BJ (cell line): ENCODE measurements at places on chromosomes 2 and 18.

DNA sequence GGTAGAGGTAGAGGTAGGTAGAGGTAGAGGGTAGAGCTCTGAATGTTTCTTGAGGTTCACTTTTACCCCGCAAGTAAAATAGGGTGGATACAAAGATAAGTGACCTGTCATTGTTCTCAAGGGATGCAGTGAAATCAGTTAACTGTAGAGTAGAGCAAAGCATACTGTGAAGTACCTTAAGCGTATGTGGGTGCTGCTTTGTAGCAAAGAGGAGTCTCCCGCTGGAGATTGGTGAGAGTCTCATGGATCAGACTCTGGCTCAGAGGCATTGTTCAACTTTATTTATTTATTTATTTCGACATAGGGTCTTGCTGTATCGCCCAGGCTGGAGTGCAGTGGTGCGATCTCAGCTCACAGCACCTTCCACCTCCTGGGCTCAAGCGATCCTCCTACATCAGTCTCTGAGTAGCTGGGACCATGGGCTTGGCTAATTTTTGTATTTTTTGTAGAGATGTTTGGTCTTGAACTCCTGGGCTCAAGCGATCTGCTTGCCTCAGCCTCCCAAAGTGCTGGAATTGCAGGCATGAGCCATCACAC, 38.7 kb downstream of the MTA3 start:
- DNase-seq, result no peak

GRCh38 chr2:141848191-141848590, 282.6 kb downstream of the LRP1B start:
- DNase-seq, result no peak

GRCh38 chr18:23710068-23710527, 20.8 kb downstream of the LAMA3 start:
- DNase-seq, result no peak

- no peak for DNase-seq
Observed at GRCh38 chr2:109001201-109001600, 12.2 kb upstream of the EDAR start.

- DNase-seq, result no peak
Observed at GRCh38 chr2:109058191-109058632, 69.2 kb upstream of the EDAR start.

DNA sequence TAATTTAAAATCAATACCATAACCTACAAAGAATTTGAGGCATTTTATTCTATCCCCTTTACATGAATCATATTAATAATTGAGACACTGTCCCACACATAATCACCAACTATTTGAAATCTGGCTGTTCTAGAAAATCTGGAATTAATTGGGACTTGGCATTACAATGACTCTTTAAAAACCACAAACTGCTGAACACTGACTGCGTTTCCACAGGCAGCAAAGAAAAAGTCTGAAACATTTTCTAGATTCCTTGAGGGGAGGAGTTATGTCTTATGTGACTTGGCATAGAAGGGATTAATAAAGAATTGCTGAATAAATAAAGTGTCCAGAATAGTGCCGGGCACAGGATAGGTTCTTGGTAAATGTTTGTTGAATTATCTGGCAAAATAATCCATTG, 61.4 kb downstream of the GPR39 start:
- DNase-seq, result peak; percentile 84
